ENCODE measurements at places on chromosomes 11 and 22.

GRCh38 chr11:66186470-66186869, 82.0 kb upstream of the RAB1B start:
- DNase-seq: no peak

- no peak for DNase-seq
Observed at GRCh38 chr11:108289699-108290098, 66.8 kb downstream of the ATM start.

DNA sequence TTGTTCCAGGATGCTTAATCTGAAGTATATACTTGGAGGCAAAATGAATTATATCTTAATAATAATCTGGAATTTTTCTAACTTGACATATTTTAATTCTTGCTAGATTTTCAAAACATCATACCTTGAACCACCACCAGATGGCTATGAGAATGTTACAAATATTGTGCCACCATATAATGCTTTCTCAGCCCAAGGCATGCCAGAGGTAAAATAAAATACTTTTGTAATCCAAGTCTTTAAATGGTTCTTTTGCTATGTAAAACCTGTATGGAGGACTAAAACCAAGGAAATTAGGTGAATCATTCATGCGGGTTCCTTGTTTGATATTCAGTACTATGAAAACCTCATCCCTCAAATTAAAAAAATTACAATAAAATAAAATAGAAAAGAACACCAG, 14.4 kb downstream of the NAALAD2 start:
- no peak for DNase-seq

- DNase-seq: no peak
Observed at GRCh38 chr11:123601136-123601535, 53.3 kb downstream of the SCN3B start.

GRCh38 chr11:107860688-107861087, 2.1 kb upstream of the SLC35F2 start:
- no peak for DNase-seq

DNA sequence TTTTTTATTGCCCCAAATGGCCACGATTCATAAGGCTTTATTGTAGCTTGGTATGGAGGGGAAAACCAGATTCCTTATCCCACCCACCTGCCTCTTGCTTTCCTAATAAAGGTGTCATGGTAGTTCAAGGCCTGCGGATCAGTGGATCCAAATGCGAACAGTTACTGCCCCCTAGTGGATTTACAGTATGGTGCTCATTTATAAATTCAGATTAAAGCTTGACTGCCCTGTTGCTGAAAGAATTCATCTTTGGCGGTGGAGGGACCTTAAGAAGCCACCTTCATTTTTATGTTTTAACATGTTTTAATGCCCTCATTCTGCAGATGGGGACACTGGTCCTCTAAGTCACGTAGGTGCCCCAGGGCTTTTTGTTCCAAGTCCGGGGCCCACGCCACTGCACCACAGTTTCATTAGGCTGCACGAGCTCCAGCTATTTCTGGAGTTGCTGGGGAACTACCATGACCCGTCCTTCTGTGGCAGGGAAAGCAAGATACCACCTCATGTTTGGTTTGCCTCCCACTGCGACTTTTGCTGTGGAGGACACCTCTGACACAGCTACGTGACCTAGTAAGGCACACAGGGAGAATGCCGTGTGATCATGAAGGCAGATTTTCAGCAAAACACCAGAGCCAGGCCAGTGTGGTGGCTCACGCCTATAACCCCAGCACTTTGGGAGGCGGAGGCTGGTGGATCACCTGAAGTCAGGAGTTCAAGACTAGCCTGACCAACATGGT, 15.6 kb upstream of the INCENP start:
- DNase-seq: no peak

DNA sequence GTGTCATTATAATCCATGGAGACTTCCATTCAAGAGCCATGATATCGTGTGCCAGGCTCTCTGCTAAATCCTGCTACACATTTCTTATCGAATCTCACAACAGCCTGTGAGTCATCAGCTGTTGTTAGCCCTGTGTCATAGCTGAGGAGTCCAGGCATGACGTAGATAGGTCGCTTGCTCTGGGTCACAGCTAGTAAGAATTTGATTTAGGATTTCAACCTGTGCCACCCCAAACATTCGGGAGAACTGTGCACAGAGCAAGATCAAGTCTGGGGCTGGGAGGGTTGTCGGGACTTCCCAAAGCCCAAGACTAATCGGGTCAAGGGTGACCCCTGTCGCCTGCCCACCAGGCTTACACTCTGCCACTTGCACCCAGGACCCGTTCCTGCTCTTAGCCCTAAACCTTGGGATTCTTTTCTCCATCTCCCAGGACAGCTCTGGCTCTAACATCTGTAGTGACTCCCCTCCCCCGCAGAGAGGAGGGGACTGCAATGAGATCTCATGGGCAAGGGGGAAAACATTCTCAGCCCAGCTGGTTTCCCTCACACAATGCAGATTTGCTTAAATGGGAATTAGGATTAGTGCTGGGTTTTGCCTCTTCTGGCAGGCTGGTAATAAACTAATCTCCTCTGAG, 34.3 kb downstream of the TSPAN18 start:
- no peak for DNase-seq

DNA sequence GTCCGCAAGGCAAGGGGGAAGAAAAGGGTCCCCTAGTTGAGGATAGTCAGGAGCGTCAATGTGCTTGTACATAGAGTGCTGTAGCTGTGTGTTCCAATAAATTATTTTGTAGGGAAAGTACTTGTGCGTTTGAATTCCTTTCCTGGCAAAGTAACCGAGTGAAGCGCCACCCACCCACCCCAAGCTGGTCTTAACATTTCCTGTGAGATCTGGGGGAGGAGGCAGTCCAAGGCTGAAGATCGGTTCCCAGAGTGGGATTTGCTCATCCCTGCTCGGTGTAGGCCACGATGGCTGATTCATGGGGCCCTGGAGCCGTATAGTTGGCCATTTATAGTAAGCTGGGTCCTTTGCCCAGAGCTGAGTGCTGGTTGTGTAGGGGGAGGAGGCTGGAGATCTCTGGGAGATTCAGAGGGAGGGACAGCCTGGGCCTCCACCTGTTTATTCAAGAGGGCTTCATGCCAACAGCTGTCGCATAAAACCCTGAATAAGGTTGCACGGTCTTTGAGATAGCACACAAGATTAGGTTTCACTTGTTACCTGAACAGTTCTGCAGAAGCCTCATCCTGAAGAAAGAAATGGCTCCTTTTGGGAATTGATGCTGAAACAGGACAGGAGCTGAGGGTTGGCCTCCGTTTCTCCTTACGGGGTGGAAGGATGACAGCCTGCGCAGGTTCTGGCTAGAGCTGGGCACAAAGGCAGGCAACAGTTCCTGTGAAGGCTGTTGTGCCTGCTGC, 2.4 kb downstream of the ATF4 start:
- DNase-seq: no peak

DNA sequence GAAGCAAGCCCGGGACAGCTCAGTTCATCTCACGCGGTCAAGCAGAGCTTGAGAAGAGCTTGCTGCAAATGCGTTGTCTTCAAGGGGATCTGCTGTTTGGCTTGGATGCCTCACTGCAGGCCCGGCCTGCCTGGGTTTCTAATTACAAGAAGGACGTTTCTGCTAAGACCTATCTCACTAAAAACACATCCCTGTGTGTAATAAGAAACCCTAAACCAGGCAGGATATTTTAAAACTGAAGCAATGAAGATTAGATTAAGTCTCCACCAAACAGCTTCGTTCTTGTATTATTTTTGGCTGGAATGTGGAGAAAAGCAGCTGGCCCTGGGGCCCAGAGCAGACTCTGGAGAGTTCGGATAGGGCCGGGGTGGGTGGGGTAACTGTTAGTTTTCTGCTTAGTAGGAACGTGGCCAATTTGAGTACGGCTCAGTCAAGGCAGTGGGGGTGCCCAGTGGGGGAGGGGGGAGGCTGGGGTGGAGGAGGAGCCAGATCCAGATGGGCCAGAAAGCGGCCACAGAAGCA, 6.0 kb downstream of the PKNOX2 start:
- no peak for DNase-seq

DNA sequence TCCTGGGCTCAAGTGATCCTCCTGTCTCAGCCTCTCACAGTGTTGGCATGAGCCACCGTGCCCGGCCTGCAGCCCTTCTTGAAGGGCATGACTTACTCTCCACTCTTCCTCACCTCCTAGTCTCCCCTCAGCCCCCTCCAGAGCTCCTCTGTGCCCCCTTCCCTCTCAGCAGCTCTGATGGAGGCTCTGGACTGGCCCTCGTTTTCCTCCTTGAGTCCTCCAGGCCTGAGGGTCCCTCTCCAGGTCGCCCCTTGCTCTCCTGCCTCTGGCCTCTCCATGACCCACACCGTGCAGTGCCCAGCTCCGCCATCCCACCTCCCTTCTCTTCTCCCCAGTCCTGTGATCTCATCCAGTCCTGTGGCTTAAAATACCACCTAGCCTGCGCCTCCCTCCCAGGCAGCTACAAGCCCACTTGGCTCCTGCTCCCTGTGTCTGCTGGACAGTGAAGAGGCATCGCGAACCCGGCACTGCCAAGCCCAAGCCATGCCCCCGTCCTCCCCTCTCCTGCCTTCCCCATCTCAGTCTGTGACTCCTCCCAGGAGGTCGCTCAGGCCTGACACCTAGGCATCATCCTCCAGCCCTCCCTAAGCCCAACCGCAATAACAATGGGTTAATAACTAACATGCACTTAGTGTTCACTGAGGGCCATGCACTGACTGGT, 11.9 kb downstream of the KCNJ4 start:
- DNase-seq: no peak

GRCh38 chr11:38718659-38719058, 2120.6 kb upstream of the RAG2 start:
- DNase-seq: no peak

DNA sequence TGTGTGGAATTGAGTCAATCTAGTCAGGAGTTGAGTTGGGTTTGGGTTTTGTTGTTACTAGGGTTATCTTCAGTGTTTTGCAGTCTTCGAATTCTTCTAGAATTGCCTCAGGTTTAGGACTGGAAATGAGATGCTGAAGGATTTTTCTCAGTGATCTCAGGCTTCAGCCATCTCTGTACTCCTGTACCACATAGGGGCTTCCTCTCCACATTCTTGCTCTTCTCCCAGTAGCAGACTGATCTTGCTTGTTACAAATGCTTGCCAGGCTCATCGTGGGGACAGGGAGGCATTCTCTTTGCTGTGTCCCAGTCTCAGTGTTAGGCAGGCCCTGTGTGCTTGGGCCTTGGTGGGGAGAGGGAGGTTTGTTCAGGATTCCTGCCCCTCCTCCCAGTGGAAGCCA, 96.1 kb downstream of the LRRC32 start:
- no peak for DNase-seq

DNA sequence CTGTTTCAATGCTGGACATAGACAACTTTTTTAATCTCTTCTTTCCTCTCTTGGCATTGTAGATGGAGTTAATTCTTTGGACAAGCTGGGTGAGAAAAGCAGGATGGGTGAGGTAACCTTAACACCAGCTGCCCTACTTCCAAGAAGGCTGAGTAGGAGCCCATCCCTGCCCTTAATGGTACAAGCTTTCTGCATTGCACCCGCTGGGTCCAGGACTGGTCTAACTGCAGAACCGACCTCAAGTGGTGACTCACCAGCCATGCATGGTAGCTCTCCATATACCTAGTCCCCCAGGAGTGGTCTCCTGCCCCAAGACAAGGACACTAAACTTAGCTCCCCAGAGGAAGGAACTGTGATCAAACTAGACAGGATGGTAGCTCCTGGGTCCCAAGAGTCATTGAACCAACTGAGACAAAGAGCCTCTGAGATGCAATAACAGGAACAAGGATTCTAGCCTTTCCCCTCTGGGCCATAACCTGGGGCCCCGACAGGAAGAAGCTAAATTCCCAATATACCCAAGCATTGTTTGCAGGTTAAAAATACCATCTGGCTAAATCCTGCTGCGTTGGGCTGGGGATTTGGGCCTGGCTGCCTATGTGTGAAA, 32.1 kb downstream of the RPL27A start:
- DNase-seq: no peak

DNA sequence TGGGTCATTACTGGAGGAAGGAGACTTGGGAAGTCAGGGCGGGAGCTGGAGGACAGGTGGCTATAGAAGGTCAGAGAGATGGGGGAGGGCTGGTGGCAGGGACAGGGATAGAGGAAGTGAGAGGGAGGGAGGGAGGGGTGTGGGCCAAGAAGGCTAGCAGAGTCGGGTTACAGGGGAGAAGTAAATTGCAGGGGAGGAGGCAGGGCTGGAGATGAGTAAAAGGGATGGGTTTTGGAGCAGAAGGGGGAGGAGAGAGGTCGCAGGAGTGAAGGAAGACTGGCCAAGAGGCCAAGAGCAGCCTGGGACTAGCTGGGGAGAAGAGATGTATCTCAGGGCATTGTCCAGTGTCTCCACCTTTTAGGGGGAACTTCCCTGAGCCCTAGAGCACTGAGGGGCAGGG, 33.0 kb downstream of the LRRC10B start:
- DNase-seq: no peak

GRCh38 chr11:31645747-31646146, 136.2 kb downstream of the ELP4 start:
- no peak for DNase-seq

DNA sequence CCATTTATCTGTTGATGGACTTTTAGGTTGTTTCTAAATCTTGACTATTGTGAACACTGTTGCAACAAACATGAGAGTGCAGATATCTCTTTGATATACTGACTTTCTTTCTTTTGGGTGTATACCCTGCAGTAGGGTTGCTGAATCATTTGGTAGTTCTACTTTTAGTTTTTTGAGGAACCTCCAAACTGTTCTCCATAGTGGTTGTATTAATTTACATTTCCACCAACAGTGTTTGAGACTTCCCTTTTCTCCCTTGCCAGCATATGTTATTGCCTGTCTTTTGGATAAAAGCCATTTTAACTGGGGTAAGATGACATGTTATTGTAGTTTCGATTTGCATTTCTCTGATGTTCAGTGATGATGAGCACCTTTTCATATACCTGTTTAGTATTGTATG, 330.0 kb downstream of the DDX10 start:
- DNase-seq: no peak

GRCh38 chr11:102891736-102892135, 17.0 kb upstream of the MMP12 start:
- no peak for DNase-seq

DNA sequence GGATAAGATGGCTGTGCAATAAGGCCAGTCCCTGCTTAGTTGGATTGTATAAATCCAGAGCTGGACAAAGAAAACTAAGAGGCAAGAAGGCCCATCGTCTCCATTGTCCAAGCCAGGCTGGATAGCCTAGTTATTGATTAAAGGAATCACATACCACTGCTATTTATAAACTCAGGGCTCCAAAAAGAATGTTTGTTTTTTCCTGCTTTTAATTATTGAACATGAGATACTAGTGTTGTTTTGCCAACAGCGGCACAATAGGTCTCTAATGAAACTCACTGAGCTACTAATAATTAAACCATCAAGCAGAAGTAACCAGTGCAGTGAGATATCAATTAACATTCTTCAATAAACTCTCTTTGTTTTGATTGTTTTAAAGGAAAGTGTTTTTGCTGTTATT, 259.7 kb downstream of the INSC start:
- DNase-seq: no peak

DNA sequence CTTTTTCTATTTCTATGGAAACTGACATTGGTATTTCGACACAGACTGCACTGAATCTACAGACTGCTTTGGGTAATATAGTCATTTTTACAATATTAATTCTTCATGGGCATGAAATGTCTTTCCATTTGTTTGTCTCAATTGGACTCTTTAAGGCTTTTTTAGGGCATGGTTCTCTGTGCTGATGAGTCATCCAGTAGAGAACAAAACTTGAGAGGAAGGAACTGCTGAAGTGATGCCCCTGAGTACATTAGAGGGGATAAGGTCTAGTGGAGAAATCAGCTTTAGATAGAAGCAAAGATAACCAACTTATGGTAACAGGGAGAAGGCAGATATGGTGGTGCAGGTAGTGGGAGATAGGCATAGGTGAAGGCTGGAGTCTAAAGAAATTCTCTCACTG, 25.1 kb downstream of the TSG101 start:
- DNase-seq: no peak

- DNase-seq: no peak
Observed at GRCh38 chr11:111814557-111815320, 48.5 kb upstream of the PPP2R1B start.

- no peak for DNase-seq
Observed at GRCh38 chr22:35102663-35103062, 36.7 kb downstream of the ISX start.

Data from activated T-cell treated with anti-CD3 and anti-CD28 coated beads for 1 hour (primary cell).